ENCODE measurements at places on chromosomes 5 and 9. TPM values are rescaled to one million over a fixed set of nuclear protein-coding genes. Genes with fewer than 3 reads are reported as not detected.

GRCh38 chr9:135663857-135664256, 748 bp downstream of the LCN9 start:
- no peak for DNase-seq
- peaks cover 57% of the 10 kb centered on the region for H3K27me3 ChIP-seq
- H3K36me3 ChIP-seq: no peaks in the 10 kb centered on the region
- H3K4me3 ChIP-seq: no peak overlapping the region
- H3K27ac ChIP-seq: no peak overlapping the region

- DNase-seq: no peak
- H3K27ac ChIP-seq: no peak overlapping the region
- H3K27me3 ChIP-seq: no peaks in the 10 kb centered on the region
- no peak overlapping the region for H3K4me3 ChIP-seq
Observed at GRCh38 chr9:87682618-87683017, 43.3 kb upstream of the CTSL start.

- DNase-seq: no peak
- H3K36me3 ChIP-seq: no peaks in the 10 kb centered on the region
Observed at GRCh38 chr9:127104581-127105311, 17.7 kb downstream of the ANGPTL2 start.

MELK gene
- not detected for total RNA-seq

OR1J2 gene
- not detected for total RNA-seq
